ENCODE measurements at places on chromosomes 1 and 21.

GRCh38 chr1:16175610-16176553, 20.0 kb upstream of the EPHA2 start:
- no peak for DNase-seq

DNA sequence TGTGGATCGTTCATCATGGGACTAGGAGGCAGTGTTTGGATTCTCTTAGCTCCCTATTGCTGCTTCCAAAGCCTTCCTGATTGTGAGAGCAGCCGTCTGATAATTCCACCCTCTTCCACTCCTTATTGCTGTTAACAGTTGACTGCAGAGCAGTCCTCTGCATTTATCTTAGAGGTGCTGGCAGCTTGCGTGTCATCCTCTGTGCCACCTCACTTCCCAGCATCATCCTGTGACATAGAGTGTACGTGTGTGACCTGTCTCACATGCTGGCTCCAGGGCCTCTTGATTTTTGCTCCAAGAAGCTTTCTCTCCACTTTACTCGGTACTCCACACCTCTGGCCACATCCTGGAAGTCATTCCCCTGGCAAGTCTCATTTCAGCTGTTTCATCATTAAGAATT, 53.0 kb upstream of the DYNLT5 start:
- DNase-seq: no peak

GRCh38 chr1:155050560-155051341, at the start of gene ADAM15:
Gene ADAM15 (plus strand): TSS chr1:155051316. CDS start chr1:155051387, 71 bp downstream.
- peak; percentile 85 for DNase-seq

DNA sequence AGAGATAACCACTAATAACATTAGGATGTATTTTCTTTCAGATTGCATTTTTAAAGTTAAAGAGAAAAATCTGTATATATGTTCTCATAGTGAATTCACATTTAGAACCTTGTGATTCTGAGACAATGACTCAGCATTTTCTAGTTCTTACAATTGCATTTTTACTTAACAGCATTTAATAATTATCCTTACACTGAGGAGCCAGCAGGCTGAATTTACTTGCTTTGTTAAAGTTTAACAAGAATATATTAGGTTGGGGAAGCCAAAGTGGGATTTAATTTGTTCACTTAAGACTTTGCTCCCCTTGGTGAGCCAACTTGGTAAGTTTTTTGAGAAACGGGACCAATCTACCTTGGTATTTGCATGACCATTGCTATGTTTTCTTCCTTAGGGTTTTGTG, 4.5 kb downstream of the PATJ start:
- no peak for DNase-seq

Measured in progenitor cell of endocrine pancreas (in vitro differentiated cells).